NAMALWA (cell line): ENCODE measurements at places on chromosomes 7 and 10.

- DNase-seq: peak; percentile 43
Observed at GRCh38 chr7:118870187-118870586, 645.7 kb downstream of the ANKRD7 start.

GRCh38 chr10:131899695-131900349 is 986 bp upstream of the PPP2R2D start:
- peak; percentile 56 for DNase-seq

DNA sequence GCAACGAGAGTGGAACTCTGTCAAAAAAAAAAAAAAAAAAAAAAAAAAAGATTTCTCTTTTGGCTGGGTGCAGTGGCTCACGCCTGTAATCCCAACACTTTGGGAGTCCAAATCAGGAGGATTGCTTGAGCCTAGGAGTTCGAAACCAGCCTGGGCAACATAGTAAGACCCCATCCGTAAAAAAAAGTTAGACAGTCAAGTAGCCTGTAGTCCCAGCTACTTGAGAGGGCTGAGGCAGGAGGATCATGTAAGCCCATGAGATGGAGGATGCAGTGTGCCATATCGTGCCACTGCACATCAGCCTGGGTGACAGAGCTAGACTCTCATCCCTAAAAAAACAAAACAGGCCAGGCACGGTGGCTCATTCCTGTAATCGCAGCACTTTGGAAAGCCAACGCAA is 25.2 kb downstream of the PDLIM1 start:
- DNase-seq: no peak

GRCh38 chr7:156604836-156605695 is 35.5 kb upstream of the RNF32 start:
- no peak for DNase-seq

GRCh38 chr10:128781637-128782036 is 655.4 kb upstream of the MKI67 start:
- DNase-seq: peak; percentile 3

DNA sequence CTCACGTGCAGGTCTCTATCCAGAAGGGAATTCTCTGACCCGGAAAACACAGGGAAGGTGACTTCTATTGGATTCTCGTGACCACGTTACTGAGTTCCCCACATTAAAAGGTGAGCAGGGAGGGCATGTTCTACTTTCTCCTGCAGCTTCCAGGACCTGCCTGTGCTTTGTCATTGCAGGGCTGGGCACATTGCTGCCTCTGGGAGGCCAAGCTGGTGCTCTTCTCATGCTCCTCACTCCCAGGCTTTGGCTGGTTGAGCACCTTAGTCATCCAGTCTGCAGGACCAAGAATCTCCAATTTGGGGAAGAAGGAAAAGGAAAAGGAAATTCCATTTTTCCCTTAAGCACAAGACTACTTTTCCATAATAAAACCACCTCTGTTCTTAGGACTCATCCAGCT is 86.5 kb upstream of the TMEM72 start:
- DNase-seq: no peak

DNA sequence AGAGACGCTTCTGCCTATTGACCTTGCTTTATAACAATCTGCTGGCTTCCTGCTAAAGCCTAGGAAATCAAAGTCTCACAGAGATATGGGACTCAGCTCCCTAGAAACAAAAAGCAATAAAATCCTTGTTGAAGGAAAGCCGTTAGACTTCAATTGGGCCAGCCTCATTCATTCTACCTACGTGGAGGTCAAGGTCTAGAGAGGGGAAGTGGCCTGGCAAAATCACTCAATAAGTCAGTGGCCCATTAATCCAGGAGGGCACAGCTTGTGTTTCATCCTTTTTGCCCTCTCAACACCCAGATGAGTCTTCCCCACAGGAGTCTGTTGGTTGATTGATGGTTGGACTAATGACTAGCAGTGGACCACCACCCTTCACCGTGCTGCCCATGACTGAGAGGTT is 40.5 kb upstream of the ACSL5 start:
- DNase-seq: no peak

GRCh38 chr7:13602036-13602435 is 387.4 kb downstream of the ETV1 start:
- DNase-seq: no peak

GRCh38 chr7:125526092-125526491 is 596.5 kb upstream of the POT1 start:
- DNase-seq: no peak

DNA sequence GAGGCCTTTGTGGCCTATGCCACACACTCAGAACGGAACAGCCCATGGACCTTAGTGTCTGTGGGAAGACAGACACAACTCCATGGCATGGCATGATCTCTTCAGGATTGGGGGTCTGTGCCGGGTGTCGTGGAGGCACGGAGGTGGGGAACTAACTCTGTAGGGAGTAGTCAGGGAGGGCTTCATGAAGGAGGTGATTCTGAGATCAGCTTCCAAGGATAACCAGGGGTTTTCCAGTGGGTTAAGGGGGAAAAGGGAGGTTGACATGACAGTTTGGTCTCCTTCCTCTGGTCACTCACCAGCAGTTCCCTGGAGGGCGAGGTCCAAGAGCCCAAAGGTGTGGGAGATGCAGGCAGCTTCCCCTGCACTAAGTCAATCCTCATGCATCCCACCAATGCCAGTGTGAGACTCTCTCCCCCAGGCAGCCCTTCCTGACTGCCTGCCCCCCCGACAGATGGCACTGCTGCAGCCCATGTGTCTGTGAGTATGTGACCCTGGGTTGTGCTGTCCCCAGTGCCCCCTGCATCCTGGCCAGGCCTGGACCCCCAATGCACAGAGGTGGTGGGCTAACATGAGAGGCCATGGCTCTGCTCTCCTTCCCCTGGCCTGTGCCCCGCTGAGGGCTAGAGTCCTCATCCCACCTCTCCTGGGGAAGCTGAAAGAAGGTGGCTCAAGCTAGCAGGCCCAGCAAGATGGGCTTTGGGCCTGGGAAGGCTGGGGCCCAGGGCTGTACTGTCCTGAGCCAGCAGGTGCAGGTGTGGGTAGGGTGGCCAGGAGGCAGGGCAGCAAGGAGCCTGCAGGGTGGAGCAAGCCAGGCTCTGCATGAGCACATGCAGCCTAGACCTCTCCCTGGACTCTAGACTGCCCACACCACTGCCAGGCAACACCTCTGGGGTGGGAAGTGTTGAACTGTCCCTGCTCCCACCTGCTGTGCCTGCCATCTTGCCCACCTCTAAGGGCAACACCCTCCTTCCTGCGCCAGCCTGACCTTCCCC is 39.7 kb downstream of the RASGEF1A start:
- DNase-seq: no peak

DNA sequence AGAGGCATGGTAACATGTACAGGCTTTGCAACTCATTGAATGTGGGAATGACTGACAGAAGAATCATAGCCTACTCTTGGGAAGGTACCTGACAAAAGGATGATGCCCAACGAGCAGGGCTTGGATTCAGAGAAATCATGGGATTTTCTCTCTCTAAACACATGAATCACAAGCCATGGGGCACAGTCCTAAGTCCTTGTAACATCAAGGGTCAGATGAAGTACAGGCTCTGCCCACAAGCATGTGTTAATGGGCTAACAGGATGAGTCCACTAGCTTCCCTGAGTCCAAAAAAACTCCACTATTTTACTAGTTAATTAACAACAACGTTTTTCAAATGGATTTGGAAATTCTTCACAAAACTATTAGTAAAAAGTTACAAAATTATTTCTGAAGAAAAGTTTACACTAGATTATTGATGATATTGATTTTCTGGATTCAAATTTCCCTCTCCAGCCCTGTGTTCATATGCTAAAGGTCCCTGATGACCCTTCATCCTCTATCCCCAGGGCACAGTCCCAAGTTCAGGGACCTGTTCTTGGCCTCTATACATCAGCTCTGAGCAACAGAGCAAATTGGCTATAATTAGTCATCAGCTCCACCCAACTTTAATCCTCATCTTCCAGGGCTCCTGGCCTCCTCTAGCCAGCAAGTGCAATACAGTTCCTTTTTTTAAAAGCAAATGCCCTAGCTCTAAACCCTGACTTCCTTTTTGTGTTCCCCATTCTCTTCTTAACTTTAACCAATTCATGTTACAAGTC is 99.8 kb downstream of the GSAP start:
- DNase-seq: no peak

DNA sequence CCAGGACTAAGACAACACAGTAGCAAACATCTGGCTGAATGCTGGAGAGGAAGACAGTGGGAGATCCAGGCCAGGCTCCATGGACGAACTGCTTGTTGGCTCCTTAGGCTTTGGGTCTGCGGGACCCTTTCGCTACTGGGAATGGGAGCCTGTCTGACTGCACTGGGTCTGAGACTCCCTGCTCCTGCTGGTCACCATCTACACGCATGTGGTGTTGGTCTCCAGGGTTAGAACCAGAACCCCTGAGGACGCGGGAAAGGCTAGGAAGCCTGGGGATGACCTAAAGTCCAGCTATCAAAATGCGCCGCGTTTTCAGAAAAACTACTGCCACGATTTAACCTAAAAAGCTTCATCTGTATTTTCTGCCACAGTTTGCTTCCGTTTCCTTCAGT is 817 bp upstream of the DNAJB6 start:
- no peak for DNase-seq

DNA sequence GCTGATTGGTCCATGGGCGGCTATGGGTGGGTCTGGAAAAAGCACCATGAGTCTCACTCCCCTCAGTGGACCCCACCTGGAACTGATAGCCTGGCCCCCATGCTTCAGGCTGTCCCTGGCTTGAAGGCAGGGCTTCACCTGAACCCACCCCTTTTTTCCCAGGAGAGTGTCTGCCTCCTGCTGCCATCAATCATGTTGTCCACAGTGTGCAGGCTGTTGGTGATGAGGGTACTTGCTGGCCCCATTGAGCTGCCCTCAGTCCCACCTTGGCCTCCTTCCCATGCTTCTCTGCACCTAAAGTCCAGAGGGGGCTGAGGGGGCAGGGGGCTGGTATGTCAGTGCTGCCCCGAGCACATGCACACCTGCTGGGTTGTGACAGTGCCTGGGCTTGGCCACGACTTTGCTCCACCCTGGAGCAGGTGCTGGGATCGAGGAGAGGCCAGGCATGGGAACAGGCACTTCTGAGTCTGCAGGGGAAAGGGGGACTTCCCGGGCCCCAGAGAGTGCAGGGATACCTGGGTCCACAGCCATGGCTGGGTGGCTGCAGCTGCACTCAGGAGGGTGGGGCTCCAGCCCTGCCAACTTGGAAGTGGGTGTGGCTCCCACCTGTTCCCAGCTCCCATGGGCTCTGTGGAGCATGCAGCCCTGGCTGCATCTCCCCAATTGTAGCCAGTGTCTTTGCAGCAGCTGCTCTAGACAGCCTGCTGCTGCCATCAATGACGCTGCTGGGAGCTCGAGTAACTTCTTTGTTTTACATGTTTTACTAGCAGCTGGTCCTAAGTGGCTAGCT is 56.9 kb downstream of the ADK start:
- no peak for DNase-seq

GRCh38 chr7:7732621-7733281 is 14.3 kb upstream of the RPA3 start:
- no peak for DNase-seq

DNA sequence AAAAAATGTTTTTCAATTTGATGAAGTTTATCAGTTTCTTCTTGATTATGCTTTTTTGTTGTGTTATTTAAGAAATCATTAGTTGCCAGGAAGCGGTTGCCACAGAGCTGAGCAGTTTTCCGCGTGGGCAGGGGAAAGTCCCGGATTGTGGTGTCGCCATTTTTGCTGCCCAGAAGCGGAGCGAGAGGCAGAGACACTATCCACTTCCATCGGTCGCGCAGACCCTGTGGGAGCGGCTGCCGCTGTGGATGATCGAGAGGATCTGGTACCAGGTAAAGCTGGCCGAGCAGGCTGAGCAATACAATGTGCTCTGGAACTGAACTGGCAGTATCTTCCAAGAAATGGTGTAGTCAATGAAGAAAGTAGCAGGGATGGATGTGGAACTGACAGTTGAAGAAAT is 119.8 kb downstream of the ZNF736 start:
- DNase-seq: no peak

- no peak for DNase-seq
Observed at GRCh38 chr7:15679306-15679705, 7.2 kb downstream of the MEOX2 start.

DNA sequence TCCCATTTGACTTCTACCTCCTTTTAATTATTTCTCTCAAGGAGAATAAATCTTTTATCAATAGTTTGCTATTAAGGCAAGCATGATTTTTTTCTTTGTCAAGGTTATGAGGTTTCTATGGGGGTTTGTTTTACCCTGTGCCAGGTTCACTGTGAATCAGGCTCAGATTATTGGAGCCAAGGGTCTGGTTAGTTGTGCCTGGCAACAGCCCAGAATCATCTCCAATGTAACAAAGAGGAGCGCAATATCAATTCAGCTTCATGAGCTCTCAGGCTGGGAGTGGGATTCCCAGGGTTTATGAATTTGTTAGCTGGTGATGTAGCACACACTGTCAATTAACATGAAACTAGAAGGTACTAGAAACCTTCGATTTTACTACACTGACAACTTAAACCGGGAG is 73.2 kb downstream of the AASS start:
- no peak for DNase-seq

DNA sequence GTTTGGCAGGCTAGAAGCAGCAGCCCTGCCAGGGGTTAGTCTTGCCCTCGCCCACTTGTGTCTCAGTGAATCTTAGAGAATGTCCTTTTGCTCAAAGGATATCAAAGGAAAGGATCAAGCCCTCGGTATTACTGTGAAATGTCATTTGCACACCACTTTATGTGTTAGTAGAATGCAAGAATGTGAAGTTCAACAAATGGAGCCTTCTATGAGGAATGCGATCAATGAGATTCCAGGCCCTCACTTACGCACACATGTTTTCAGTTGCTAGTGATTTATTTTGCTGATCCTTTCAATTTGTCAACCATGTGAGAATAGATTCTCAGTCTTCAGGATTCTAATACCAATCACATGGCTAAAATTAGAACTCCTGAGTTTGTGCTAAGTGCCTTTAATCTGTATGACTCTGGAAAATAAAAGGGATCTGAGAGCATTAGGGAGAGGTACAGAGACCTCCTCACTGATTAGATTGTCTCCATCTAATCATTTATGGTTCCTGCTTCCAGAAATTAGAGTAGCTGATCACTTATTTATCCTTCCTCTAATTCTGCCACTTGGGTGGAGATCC is 123.0 kb upstream of the SP4 start:
- no peak for DNase-seq

- no peak for DNase-seq
Observed at GRCh38 chr10:29508554-29509244, 126.1 kb downstream of the SVIL start.

GRCh38 chr10:1102416-1102815 is 46.2 kb downstream of the WDR37 start:
- DNase-seq: no peak
